ENCODE measurements at places on chromosomes 6 and 20. TPM values are rescaled to one million over a fixed set of nuclear protein-coding genes. Genes with fewer than 3 reads are reported as not detected.

Gene MMP24
- polyA plus RNA-seq = 0.03 TPM

Gene NMBR
- polyA plus RNA-seq = not detected

Gene HRH3
- polyA plus RNA-seq = not detected

Gene LPA
- not detected for polyA plus RNA-seq

Gene CNBD2
- polyA plus RNA-seq = 2.4 TPM

Gene NR2E1
- polyA plus RNA-seq = not detected

Gene C4B
- polyA plus RNA-seq = 1.6 TPM

Gene ID4
- not detected for polyA plus RNA-seq

Gene COL21A1
- polyA plus RNA-seq = 0.02 TPM

Gene SNAP91
- polyA plus RNA-seq = not detected

Gene ELOVL4
- 5.2 TPM for polyA plus RNA-seq

Gene MROH8
- polyA plus RNA-seq = 0.42 TPM

Gene SGK2
- polyA plus RNA-seq = not detected

Gene BEND3
- 1.9 TPM for polyA plus RNA-seq

Gene ZNF334
- polyA plus RNA-seq = 1.6 TPM

Gene SAMD3
- polyA plus RNA-seq = 3.6 TPM

Data from foreskin keratinocyte (primary cell).